ENCODE measurements at places on chromosomes 12 and 14.

- no peak for DNase-seq
These were observed 28.6 kb upstream of the ADGRD1 start for GRCh38 chr12:130924966-130925665.

DNA sequence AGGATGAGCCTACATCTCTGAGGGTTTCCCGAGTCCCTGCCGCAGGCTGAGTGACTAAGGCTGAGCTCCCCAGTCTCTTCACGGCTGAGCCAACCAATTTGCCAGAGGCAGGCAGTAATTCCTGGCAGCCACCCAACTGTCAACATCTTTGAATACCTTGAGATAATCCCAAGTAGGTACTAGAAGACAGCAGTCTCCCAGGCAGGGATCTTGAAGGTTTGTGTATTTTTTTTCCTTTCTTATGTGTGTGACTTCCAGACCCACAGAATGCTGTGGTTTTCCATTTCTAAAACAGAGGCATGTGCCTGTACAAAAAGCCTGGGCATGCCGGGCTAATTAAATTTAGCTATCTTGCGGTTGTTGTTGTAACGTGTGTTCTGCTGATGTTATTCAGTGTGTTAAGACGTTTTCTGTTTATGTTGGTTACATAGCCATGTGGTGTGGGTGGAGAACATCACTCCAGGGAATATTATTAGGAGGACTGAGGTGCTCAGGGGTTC is 155.5 kb downstream of the ANO2 start:
- peak; percentile 25 for DNase-seq

- peak; percentile 19 for DNase-seq
These were observed 7.1 kb downstream of the PGAM5 start for GRCh38 chr12:132717531-132718387.

GRCh38 chr12:105480162-105480561 is 149.7 kb downstream of the C12orf75 start:
- DNase-seq, result no peak

DNA sequence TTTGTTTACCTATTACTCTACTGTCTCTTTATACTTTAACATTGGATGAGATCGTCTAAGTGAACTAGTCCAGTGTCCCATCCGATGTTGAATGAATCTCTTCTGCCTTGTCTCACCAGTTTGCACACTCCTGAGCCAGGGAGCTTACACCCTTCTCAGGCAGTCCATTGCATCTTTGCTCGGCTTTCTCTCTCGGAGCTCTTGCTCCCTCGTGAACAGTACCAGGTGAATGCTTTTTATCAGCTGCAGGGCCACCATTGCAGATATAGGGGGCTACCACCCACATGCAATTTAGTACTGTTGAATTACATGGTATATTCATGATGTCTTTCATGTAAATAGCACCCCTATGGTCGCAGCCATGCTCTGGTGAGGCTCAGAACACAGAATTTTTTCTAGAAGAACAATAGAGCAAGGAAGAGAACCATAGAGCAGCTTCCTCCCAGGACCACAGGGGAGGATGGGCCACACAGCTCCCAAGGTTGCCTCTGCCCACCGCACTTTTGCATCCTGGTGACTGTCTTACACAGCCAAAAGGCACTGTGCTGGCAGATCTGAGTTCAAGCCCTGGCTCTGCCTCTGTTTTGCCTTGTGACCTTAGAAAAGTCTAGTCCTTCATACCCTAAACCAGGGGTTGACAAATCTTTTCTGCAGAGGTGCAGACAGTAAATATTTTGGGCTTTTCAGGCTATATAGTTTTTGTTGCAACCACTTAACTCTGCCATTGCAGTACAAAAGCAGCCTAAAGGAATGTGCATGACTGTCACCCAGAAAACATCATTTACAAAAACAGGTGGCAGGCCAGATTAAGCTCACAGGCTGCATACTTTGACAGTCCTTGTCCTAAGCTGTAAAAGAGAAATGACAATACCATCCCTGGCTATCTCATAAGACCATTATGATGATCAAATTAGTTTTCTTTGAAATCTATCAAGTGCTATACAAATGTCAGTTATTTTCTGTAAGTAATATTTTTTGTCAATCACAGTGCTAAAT is 35.4 kb downstream of the PLEKHG7 start:
- DNase-seq, result no peak

DNA sequence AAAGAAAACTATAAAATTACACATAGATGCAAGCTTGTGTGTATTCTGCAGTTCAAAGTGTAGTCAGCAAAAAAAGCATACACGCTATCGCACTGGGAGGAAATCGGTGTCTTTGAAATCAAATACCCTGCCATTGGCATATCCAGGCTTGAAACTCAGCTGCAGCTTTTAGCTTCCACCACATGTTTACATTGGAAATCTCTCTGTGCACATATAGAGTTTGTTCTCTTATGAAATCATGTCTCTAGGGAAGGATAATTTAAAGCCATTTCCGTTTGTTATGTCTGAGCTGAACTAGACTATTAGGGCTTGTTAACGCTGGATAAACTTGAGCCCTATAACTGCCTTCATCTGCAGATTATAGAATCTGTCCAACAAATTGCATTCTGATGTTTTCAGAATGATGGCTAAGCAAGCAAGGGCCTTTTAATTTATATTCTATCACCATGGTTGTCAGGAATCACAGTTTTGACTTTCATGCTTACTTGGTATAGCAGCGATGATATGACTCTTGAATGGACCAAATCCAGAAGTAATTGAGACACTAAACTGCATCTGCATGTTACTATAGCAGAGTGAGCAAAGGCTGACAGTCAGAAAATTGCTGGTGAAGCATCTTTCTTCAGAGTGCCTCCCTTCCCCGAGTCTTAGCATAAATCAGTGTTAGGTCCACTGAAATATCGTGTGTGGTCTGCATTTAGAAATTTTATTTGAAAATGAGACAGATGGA is 442.8 kb downstream of the ZFP36L1 start:
- DNase-seq, result no peak

- no peak for DNase-seq
These were observed 13.9 kb upstream of the PCED1B start for GRCh38 chr12:47065546-47065945.

GRCh38 chr12:76409074-76409473 is 60.9 kb upstream of the BBS10 start:
- no peak for DNase-seq

DNA sequence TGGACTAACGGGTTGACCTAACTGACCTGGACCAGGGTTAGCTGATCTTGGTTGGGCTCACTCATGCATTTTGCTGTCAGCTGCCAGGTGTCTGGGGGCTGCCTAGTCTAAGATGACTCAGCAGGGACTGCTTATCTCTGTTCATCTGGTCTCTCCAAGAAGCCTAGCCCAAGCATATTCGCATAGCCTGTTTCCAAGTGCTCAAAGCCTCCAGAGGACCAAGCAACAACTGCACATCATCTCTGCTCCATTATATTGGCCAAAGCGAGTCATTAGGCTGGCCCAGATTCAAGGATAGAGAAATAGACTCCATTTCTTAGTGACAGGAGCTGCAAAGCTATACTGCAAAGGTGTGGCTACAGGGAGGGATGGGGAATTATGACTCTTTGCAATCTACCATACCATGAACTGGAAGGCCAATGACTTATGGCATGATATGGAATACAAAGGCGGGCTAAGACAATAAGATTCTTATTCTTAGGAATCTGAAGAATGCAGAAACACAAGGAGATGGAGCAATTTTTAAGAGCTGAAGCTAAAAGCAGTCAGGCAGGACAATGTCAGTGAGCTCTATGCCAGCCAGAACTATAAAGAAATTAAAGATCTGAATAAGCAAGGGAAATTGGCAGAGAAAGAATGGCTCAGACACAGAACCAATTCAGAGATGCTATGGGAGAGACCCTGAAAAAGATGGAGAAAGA is 194.6 kb upstream of the FSCB start:
- no peak for DNase-seq

GRCh38 chr14:105859717-105860614 is 333.6 kb downstream of the TMEM121 start:
- DNase-seq, result no peak

DNA sequence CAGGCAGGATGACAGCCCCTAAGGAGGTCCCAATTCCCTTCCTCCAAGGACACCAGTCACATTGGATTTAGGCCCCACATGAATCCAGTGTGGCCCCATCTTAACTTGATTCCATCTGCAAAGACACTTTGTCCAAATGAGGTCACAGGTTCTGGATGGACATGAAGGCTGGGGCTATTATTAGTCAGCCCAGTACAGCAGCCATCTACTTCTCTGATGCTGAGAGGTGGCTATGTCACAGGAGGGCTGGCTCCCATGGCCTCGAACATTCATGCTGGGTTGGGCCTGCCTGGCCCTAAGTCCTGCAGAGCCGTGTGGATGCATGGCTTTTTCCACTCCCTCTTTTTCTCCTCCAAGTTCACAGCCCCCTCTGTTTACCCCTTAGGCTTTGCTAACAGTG is 35.9 kb downstream of the SLC15A4 start:
- DNase-seq, result no peak

DNA sequence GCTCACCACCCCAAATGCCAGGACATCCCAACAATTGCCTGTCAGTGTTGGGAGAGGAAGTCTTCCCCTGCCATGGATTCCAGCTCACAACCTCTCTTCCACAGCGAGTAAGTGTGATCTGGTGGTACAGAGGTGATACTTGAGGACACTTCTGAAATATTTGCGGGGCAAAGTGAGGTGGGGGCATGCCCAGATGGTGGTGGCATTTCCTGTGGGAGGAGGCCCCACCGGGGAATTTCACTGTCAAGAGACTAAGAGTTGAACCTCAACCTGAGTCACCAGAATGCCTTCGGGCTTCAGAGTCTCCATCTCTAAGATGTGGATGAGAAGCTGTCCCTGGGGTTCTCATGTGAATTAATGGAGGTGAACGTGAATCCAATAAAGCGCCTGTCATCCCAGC is 122.3 kb upstream of the RFLNA start:
- DNase-seq, result no peak

DNA sequence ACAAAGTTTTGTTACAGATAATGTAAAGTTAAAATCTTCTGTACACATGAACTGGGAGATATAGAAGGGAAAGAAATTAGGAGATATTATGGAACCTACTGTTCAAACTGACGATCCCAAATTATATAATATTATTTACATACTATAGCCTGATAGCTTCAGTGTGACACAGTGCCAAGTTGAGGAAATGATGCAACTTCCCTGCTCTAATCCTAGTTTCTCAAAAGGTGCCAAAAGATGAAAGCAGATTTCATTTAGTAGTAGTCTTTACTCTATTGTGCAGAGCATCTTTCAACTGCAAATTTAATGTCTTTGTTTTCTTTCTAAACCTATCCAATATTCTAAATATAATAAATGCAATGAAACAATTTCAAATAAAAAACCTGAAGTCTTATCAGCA is 46.9 kb downstream of the COCH start:
- no peak for DNase-seq

DNA sequence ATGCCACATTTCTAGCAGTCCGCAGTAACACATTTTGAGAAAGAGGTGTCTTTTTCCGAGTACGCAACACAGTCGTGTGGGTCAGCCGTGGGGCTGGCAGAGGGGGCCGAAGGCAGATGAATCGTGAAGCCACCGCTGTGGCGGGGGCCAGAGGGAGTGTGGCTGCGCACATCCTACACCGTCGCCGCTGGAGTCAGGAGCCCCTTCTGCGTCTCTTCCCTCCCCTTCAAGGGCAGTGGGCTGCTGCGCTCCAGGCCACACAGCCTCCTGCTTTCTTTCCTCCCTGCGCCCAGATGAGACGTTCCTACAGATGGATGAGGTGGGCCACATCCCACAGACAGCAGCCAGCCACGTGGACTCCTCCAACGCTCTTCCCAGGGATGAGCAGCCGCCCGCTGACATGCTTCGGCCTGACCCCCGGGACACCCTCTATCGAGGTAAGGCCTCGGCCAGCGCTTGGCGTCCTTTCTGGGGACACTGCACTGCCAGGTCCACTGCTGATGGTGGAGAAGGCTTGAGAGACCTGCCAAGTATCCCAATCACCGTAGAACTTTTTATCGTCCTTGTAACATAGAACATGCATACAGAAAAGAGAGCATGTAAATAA is 89.8 kb downstream of the B4GALNT3 start:
- no peak for DNase-seq

DNA sequence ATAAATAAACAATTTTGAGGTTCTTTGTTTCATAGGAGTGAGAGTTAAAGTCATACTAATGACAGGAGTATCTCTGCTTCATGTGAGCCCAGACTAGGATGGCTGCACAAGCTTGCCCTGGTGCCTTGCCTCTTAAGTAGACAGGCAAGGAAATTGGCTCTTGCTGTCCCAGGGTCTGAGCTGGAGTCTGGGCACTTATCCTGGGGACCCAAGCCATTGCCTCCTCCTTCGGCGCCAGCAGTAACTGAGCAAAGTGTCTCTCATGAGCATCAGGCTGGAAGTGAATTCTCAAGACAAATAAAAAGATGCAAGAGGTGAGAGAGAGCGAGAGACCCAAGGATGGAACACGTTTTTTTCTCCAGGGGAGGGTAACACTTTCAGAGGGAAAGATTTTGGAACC is 6.9 kb upstream of the FBXW8 start:
- DNase-seq, result no peak

- DNase-seq, result peak; percentile 75
These were observed 2.0 kb downstream of the SYNE3 start for GRCh38 chr14:95514131-95515079.

GRCh38 chr12:43022838-43023237 is 433.3 kb upstream of the PRICKLE1 start:
- no peak for DNase-seq

- no peak for DNase-seq
These were observed 55.4 kb downstream of the IRAK3 start for GRCh38 chr12:66244446-66244845.

GRCh38 chr12:111687255-111687654 is 1.4 kb downstream of the ACAD10 start:
- peak; percentile 54 for DNase-seq

All from RPMI8226 (cell line).